ENCODE measurements at places on chromosomes 11 and 22.

DNA sequence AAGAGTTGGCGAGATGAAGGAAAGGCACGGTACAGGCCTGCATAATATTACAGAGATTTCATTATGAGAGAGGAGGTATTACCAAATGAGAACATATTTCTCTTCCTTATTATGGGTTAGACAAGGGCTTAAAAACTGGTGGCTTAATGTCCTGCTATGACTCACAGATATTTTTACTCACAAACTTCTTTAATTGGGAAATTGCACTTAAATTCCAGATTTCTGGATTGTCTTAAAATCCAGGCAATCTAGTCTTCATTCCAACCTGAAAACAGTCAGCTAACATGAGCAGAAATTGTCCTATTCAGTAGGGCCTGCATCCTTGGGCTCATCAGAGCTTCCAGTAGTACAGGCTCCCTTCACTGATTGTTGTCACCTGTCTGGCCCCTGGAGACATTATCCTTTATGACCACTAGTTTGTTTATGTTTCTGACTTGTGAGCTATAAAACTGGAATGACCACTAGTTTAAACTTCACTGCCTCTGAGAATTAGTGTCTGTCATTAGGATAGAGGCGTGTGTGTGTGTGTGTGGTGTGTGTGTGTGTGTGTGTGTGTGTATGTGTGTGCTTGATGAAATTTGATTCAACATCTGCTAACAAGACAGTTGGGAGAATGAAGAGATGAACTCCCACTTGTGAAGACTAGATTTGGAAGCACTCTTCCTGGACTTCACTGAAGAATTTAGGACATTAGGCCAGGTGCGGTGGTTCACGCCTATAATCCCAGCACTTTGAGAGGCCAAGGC is 25.1 kb downstream of the DBX1 start:
- no peak for DNase-seq

- no peak for DNase-seq
Measured at GRCh38 chr11:65425105-65425970, 2.7 kb downstream of the NEAT1 start.

- no peak for DNase-seq
Measured at GRCh38 chr11:32905028-32905667, 12.5 kb downstream of the QSER1 start.

GRCh38 chr11:84812471-84812969 is 814.6 kb downstream of the DLG2 start:
- no peak for DNase-seq

DNA sequence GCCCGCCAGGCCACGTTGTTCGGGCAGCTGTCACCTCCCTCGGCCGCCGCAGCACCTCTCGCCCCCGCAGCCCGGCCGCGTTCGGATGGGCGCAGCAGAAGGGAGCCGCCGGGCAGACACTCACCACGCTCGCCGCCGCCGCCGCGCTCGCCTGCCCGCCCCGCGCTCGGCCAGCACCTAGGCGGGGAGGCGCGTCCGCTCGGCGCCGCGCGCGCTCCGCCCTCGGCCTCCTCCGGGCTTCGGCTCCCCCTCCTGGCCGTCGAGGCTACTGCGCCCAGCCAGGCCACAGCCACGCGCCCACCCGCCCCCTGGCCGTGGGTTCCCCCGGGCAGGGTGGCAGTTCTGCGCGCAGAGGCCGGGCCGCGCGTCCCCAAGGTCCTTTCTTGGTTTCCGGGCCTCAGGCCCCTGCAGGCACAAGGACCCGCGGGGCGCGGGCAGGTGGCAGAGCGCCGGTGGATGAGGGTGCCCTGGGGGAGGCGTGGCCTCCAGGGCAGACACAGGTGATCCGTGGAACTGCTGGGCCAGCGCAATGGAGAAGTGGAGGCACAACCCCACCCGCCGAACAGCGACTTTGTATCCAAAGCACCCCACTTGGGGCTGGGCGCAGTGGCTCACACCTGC is at the start of gene SLC25A22:
Gene SLC25A22 (minus strand): TSS at position 189 of the 621 bp plus-strand sequence. CDS start 3,275 bp downstream, outside the sequence.
- DNase-seq: no peak

- DNase-seq: no peak
Measured at GRCh38 chr11:93537767-93538261, 5.4 kb downstream of the SMCO4 start.

DNA sequence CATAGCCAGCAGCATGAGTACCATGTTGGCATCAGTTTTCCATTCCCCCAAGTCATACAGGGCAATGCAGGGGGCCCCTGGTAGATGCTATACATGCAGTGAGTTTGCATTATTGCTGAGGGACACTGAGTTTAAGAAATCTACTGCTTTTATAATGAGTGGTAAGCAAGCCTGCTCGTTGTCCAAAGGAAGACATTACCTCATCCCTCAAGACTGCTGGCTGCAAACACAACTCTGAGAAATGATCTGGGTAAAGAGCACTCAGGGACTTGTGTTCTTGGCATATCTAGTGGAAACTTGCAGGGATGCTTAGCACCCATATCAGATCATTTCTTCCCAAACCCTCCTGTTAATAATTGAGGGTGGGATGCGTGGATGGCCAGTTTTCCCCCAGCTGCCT is 77.9 kb downstream of the CWC15 start:
- DNase-seq: no peak

DNA sequence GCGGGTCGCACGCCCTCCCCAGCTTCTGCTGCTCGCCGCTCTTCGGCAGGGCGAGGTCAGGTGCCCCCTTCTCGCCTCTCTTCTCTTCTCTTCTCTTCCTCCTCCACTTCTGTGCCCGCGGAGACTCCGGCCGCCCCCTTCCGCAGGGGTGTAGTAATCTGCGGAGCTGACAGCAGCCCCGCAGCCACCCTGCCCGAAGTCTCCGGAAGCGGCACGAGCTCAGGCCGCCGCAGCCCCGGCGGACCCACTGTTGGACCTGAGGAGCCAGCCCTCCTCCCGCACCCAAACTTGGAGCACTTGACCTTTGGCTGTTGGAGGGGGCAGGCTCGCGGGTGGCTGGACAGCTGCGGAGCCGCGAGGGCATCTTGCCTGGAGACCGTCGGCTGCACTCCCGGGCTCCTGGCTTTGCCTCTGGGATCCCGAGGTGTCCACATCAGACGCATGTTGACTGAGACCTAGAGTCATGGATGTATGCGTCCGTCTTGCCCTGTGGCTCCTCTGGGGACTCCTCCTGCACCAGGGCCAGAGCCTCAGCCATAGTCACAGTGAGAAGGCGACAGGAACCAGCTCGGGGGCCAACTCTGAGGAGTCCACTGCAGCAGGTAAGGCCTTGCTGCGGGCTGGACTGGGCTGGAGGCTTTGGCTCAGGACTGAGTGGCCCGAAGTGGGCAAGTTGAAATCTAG is 486 bp downstream of the STIM1 start:
- no peak for DNase-seq

Data from NCI-H1436 treated with DMSO at 0.1 percent for 48 hours (cell line).